ENCODE measurements at places on chromosomes 6 and 20.

DNA sequence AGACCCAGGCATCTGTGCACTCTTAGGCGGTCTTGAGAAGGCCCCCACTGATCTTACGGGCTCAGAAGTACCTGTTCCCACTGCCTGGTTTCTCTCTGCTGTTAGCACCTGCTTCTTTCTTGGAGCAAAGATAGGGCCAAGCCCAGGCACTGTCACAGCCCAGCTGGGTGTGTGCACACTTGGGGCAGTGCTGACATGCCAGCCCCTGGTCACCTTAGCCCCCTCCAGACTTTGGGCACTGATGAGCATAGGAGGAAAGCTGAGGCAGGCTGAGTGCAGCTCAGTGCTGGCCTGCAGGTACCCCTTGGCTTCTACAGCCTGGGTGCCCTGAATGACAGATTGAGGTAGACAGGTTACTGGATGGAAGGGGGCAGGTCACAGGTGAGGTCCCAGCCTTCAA, 105.7 kb upstream of the AHI1 start:
- no peak for DNase-seq

DNA sequence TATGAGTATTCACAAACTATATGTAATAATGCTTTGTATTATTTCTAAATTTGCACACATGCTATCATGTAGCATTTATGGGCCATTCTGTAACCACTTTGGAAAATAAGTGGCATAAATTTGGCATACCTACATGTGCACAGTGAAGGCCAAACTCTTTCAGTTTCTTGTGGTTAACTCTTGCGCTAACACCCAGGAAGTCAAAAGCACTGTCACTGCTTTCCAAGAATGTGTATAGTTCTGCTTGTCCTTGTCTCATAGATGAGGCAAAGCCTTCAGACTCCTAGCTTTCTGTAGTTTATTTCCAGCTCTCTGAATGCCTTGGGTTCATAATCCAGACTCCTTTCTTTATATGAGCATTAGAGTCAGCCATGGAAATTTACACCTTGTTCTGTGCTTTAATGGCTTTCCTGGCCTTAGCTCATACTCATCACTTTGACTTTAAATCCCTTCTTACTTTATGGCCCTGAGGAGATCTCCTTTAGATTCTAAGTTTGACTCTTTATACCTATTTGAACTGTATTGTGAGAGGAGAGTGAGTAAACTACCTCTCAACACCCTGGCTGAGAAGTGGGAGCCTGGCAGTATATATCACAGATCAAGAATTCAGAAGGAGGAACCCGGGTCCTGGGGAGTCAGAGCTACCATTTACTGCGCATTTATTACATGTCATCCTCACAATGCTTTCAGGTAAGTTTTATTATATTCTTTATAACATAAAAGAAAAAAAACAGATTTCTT, 949 bp upstream of the SLC17A3 start:
- DNase-seq: no peak

DNA sequence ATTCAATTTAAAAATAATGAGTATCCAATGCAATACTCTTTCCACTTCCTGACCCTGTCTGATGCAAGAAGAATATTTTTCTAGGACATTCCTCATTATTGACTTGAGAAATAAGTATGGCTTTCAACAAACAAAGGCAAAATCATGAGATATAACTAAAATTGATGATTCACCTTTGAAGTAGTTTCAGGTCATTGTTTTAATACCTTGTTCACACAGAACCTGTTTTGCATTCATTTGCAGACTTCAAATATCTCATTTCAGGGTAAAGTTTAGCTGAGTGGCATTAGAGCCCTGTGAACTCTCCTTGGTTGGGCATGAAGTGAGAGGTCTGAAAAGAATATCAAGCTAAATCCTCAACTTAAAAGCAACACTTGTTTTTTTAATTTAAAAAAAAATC, 309.2 kb downstream of the NRN1 start:
- no peak for DNase-seq

DNA sequence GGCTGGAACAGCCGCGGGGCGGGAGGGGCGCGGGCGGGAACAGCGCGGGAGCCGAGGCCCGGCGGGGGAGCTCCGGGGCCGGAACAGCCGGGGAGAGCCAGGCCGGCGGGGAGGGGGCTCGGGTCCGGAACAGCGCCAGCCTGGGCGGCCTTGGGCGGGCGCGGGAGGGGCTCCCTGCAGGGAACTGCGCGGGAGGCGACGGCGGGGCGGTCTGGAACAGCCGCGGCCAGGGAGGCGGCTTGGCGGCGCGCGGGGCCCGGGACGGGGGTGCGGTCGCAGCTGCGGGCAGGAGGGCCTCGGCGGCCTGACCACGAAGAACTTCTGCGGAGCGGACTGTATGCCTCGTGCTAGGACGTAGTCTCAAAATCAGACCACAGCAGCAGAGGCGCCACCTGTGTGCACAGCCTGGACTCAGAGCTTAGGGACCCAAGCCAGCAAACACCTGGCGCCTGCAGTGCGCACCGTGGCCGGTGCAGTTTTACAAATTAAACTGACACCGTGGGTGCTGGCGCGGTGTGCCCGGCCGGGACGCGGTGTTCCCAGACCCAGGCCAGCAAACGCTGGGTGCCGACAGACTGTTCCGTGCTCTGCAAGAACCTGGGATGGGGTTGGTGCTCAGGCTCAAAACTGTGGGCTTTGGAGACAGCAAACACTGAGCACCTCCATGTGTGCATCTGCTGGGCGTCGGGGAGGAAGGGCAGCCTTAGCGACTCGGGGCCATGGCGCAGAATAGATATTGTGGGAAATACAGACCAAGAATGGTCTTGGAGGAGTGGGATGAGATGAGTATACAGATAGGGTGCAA, 572 bp downstream of the ZNF341 start:
- DNase-seq: peak; percentile 74

GRCh38 chr6:139019722-139020121, 8.8 kb upstream of the ABRACL start:
- no peak for DNase-seq

- DNase-seq: no peak
These were observed 30.0 kb downstream of the DZANK1 start for GRCh38 chr20:18436847-18437246.

All from NCI-H748 treated with DMSO at 0.1 percent for 48 hours (cell line).